ENCODE measurements at places on chromosomes 16 and 17. TPM values are rescaled to one million over a fixed set of nuclear protein-coding genes. Genes with fewer than 3 reads are reported as not detected.

The RMI2 gene
- total RNA-seq, result 13.1 TPM

The IST1 gene
- total RNA-seq, result 141 TPM

The MC1R gene
- total RNA-seq, result 1.1 TPM

The DYNC1LI2 gene
- 68.7 TPM for total RNA-seq

The TP53TG3 gene
- not detected for total RNA-seq

The COPRS gene
- total RNA-seq, result 132 TPM

The TNFRSF17 gene
- total RNA-seq, result not detected

The CENPV gene
- total RNA-seq, result 26.1 TPM

The DPEP2 gene
- total RNA-seq, result not detected

The CA5A gene
- not detected for total RNA-seq

The CCDC40 gene
- total RNA-seq, result 1.1 TPM

The PITPNC1 gene
- 22.8 TPM for total RNA-seq

The HAGHL gene
- 1.9 TPM for total RNA-seq

The TBC1D3E gene
- total RNA-seq, result 0.89 TPM

The ZSCAN10 gene
- not detected for total RNA-seq

The CCL8 gene
- not detected for total RNA-seq

The KRTAP4-8 gene
- total RNA-seq, result not detected

The MGAT5B gene
- total RNA-seq, result 1.1 TPM
